ENCODE measurements at places on chromosomes 1 and 21. TPM values are rescaled to one million over a fixed set of nuclear protein-coding genes. Genes with fewer than 3 reads are reported as not detected.

GABPB2 gene
- total RNA-seq: 11.7 TPM

ELF3 gene
- 0.36 TPM for total RNA-seq

OR2L2 gene
- 0.07 TPM for total RNA-seq

FAM167B gene
- 3.1 TPM for total RNA-seq

KCNK2 gene
- not detected for total RNA-seq

CACNA1S gene
- 0.07 TPM for total RNA-seq

GSTM2 gene
- total RNA-seq: 41.3 TPM

OR2T33 gene
- total RNA-seq: not detected

GRCh38 chr1:150577557-150578271 lies 1.7 kb downstream of the MCL1 start:
- no peak for DNase-seq

- DNase-seq: no peak
These were observed 273.0 kb upstream of the NFIA start for GRCh38 chr1:60809204-60809980.

GRCh38 chr1:193916452-193916851 lies 730.0 kb upstream of the B3GALT2 start:
- no peak for DNase-seq

- no peak for DNase-seq
These were observed 59.1 kb downstream of the BCL9 start for GRCh38 chr1:147600119-147601111.

DNA sequence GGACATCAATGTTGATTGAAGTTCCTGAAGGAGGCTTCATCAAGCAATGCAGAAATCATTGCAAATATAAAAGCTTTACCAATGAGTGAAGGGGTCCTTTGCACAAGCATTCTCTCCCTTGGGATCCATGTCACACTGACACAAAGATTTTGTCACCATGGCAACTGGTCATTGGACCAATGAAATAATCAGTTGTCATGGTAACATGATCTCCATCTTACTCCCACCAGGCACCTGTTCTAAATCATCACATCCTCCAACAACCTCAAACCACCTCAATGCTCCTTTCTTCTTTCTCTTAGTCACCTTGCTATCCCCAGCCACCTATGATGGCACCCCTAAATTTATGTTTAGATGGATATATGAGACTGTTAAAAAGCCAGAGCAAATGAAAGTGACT lies 13.5 kb upstream of the FOXJ3 start:
- no peak for DNase-seq

DNA sequence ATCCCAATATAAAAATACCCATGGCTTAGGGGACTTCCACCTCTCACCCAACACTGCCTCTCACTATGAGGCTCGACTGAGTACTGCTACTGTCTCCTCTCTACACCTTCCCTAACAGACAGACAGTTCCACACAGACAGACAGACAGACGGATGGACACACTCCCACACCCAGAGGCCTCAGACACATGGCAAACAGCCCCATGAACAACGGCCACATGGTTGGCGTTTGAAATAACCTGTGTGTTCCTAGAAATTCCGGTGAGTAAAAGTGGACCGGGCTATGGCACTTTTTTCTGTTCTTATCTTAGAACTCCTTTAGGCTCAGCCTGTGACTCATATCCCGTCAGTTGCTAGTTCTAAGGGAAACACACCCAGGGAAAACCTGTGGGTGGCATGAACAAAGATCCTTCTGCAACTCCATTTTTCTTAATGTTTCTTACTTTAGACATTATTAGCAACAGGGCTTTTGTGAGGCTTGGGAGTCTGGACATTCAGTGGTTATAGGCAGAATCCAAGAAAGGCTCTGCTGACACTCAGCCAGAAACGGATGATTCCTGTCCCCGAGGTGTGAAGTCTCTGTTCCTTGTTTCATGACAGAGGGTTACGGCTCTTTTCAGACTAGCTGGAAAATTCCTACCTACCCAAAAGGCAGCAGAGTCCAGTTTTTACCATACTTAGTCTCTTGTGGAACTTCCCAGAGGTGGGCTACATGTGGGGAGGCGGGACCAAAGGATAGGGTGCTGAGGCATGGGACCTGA lies 90.5 kb upstream of the TLR5 start:
- no peak for DNase-seq

GRCh38 chr1:167367705-167368104 lies 147.0 kb downstream of the POU2F1 start:
- no peak for DNase-seq

DNA sequence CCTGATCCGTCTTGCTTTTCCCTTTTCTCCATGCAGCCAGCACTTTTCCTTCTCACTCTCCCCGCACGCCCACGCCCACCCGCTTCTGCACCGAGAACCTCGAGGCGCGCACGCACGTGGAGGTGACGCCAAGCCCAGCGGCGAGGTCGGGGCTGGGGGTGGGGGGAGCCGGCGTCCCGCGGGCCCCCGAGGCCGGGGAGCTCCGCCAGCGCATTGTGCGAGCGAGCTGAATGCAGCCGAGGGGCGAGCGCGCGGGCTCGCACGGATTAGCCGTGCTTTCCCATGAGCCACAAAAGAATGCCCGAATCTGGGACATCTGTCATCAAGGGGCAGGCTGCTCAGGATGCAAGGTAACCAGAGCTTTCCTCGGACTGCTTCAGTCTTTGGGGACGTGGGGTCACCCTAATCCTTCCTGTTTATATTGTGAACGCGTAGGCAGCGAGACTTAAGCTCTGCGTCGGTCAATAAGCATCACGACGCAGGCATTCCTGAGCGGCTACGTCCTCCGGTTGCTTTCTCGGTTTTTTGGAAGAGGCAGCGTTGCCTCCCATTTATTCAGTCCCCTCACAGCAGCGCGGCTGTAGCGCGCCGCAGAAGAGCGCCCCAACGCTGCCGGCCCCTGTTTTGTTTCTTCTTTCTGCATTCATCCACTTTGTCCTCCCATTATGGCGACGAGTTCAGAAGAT lies 67.3 kb upstream of the AKT3 start:
- no peak for DNase-seq

DNA sequence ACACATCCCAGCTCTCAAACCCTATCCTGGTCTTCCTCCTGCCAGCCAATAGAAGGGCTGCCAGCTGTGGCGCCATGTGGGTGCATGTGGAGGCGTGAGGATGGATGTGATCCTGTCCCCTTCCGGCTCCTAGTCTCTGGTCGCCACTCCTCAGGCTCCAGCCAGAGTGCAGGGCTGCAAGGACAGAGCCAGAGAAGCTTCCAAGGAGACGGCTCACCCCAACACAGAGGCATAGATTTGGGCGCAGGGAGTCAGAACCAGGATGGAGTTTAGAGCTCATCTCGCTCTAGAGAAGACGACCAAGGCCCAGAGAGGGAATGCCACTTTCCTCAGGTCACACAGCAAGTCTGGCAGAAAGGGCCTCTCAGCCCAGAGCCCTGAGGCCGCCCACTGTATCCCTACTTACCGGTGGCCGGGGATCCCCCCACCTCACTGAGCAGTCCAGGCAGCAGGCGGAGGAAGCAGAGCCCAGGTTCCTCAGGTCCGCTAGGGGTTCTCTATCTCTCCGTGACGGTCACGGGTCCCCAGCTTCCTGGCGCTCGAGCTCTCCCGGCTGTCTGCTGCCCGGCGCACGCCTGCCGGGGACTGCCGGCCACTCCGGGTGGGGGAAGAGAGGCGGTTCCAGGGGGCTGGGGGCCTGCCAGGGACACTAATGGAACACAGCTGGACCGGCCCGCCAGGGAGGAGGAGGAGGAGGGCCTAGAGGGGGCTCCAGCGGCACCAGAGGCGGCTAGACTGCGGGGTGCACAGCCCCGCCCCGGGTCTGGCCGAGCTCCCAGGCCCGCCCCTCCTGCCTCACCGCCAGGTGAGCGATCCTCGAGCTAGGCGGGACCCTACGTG lies at the start of gene COL16A1:
TSS of gene COL16A1 (minus strand) at position 587 of the 840 bp plus-strand sequence. CDS start 1,824 bp downstream, outside the sequence.
- no peak for DNase-seq

DNA sequence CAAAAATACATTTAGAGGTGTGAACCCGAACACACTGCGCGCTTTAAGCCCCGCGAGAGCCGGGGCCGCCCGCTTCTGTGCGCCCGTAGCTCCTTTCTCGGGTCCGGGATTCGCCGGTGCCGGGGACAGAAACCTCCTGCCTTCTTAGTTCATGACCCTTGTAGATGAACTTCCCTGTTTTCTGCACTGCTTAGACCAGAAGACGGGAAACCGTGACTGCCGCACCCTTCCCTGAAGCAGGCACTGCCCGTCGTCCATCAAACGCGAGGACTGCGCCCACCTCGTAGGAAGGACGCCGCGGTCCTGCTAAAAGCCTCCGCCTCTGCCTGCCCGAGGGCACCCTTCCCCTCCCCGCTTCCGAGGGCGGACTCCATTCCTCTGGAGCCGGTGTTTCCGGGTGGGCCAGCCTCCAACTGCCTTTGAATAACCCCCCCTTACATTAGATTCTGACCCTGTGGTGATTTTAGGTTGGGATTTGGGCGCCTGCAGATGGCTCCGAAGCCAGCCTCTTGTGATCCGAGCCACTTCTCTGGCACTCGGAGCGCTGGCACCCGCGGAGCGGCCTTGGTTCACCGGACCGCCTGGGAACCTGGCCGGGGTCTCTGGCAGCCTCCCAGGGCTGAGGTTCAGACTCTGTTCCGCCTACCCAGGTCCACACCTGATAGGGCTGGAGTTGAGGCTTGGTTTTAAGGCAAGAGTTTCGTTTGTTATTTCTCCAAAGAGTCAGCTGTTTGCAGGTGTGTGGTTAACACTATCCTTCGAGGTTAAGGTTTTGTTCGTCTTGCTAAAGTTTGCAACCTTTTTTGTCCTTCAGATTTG lies 1.2 kb upstream of the PTTG1IP start:
- DNase-seq: no peak

DNA sequence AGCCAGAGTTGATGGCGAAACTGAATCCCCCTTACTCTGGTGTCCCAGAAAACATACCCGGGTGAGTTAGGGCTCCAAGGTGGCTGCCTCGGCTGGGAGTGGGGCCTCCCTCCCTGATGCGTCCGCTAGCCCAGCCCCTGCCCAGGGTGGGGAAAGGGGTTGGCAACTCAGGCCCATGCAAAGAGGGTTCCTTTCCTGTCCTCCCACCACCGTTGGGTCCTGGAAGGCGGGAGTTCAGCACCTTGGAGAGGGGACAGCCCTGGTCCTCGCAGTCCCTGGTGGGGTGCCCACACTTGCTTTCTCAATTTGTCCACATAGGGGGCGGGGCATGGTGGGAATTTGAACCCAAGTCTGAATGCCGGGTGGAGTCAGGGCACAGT lies 6.1 kb downstream of the SRM start:
- DNase-seq: peak; percentile 78

DNA sequence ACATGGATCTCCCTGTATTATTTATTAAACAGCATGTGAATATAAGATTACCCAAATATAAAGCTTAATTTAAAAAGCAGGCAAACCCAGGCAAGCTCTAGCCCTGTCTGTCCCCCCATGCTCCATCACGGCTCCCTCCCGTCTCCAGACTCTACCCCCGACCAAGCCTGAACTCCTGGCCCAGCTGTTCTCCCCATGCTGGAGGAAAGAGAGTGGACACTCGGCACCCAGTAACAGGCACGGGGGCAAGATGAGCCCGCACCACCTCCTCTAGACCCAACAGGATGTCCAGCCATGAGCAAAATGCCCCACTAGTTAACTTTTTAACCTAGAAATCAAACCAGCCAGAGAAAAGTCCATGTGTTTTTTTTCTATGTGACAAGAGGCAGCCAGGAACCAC lies 19.3 kb downstream of the SLC19A1 start:
- DNase-seq: peak; percentile 57

GRCh38 chr1:89635825-89636815 lies 3.2 kb downstream of the LRRC8C start:
- no peak for DNase-seq
